ENCODE measurements at places on chromosomes 12 and 14.

- no peak for DNase-seq
Observed at GRCh38 chr12:110249105-110249504, 31.9 kb upstream of the ATP2A2 start.

DNA sequence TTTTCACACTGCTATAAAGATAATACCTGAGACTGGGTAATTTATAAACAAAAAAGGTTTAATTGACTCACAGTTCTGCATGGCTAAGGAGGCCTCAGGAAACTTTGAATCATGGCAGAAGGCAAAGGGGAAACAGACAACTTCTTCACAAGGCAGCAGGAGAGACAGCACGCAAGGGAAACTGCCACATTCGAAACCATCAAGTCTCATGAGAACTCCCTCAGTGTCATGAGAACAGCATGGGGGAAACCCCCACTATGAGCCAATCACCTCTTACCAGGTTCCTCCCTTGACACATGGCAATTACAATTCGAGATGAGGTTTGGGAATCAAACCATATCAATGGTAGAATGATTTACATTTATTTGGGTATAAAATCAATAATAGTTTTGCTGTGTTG is 558.5 kb downstream of the TMTC2 start:
- DNase-seq, result no peak

GRCh38 chr14:71006200-71006563 is 98.9 kb downstream of the PCNX1 start:
- DNase-seq, result no peak

DNA sequence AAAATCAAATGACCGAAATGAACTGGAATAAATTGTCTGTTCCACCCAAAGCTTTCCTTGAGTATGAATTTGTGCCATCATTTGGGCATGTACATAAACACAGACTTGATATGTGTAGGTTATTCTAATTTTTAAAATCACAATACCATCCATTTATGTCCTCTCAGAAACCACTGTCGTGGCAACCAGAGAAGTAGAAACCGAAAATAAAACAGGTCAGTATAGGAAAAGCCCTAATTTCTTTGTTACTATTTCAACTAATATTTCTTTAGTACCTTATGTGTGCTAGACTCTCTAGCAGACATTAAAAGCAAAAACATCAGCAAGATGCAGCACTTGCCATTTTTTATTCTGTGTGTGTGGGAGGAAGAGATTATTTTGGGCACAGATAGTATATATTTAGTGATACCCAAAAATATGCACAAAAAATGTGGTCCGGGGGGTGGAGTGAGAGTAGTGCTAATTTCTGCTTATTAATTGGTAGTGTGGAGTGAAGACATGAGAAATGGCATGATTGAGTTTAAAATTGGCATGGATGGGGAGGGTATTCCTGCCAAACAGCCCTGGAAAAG is 130.8 kb upstream of the CNTN1 start:
- DNase-seq, result no peak

GRCh38 chr12:93894391-93895088 is 217.4 kb downstream of the CRADD start:
- DNase-seq, result no peak

GRCh38 chr14:22597265-22597664 is 835 bp upstream of the ABHD4 start:
- DNase-seq, result no peak

DNA sequence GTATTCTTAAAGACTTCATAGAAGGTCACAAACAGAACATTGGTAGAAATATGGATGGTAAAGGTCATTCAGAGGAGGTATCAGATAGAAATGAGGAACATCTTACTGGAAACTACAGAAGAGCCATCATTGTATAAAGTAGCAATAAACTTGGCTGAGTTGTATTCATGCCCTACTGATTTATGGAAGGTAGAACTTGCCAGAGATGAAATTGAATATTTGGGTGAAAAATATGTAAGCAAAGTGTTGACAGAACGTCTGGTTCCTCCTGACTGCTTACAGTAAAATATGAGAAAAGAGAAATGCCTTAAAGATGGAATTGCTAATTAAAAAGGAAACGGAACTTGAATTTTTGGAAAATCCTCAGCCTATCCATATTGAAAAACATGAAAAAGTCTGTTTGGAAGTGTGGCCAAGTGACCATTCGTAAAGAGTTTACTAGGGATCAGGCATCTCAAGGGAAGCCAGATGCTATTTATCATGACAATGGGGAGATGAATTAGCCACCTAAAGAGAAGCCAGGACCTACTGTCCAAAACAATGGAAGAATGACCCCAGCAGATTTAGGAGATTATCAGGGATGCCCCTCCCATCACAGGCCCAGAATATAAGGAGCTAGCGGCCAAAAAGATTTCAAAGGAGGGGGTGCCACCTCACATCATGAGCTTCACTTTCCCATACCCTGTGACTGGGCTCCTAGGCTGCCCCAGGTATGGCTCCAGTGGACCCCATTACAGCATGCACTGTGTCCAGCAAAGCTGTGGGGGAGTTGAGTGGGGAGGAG is 189.3 kb downstream of the ITPR2 start:
- DNase-seq, result no peak

DNA sequence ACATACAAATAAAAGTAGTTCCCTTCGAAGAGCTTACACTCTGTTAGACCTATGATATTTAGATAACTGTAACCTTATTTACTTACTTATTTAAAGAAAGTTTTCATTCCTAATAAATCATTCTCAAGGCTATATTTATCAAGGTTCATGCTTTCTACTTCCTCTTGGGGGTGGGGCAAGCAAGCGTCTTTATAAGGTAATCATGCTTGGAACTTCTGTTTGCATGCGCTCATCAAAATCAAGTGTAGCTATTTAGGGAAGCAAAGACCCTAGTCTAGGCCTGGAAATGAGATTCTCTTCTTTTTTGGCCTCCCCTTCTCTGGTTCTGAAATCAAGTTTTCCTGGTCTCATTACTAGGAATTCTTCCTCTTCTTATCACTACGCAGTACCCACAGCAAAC is 766 bp downstream of the RERG start:
- no peak for DNase-seq

DNA sequence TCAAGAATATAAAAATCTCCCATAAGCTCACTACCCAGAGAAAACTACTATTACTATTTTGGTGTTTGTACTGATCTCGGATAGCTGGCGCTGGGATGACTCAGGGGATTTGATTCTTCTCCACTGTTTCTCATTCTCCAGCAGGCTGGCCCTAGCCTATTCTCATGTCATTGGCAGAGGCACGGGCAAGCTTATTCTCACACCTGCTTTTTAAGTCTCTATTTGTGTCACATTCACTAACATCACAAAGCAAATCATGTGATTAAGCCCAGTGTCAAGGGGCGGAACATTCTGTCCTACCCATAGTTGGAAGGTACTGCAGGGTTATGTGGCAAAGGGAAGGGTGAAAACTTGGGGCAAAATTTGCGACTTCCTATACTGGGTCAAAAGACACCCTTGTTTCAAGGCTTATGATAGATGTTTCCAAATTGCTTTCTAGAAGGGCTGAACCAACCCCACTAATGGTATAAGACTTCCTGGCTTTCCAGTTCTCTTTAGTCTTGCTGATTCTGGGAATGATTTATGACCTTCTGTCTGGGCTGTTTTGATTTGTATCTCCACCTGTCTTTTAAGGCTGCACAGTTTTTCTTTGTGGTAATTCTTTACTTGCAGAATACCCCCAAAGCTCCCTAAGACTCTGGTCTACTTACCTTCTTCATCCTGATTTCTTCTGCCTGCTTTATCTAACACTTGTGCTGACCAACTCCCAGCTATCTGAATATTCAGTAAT is 406.4 kb downstream of the NRXN3 start:
- no peak for DNase-seq

DNA sequence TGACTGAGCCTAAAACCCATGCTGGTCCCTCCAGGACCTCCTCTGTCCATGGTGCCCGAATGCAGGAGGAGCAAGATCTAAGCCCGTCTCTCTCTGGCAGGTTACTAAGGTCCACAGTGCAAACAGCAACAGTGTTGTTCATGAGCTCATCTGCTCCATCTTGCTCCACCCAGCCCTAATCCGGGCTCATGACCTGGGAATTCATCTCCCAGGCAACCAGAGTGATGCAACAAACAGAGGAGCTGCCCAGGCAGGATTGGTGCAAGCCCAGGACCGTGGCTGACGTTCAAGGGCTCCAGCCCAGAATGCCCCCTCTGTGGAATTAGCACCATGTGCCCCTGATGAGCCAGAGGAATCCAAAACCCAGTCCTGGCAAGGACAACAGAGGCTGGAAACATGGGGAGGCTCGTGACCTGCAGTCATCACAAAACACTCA is 29.9 kb downstream of the HSPB8 start:
- DNase-seq, result no peak

- no peak for DNase-seq
Observed at GRCh38 chr14:99079061-99079727, 192.8 kb downstream of the BCL11B start.

DNA sequence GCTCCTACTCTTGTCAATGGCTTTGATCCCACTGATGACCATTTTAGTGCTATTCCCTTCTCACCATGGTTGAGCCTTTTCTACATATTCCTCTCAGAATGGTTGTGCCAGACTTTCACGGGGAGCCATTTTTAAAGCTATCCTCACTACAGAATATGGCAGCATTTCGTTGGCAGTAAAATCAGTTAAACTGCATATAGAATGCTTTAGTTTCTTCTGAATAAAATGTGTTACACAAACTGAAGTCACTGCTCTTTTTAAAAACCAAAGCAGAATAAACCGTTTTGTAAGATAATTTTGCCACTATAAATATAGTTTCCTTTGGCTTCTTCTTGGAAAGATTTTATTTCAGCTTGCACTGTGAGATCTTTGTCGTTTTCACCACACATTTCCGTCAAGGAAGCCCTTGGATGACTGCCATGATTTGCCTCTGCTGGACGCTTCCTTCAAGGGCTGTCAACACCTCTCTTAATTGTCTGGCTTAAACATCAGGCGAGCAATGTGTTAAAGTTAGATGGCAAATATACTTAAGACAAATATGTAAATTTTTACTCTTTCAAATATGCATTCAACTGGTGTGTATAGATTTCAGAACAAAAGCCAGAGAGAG is 624.2 kb downstream of the DIO2 start:
- DNase-seq, result no peak

- DNase-seq, result no peak
Observed at GRCh38 chr12:85626784-85627171, 209.4 kb downstream of the RASSF9 start.

DNA sequence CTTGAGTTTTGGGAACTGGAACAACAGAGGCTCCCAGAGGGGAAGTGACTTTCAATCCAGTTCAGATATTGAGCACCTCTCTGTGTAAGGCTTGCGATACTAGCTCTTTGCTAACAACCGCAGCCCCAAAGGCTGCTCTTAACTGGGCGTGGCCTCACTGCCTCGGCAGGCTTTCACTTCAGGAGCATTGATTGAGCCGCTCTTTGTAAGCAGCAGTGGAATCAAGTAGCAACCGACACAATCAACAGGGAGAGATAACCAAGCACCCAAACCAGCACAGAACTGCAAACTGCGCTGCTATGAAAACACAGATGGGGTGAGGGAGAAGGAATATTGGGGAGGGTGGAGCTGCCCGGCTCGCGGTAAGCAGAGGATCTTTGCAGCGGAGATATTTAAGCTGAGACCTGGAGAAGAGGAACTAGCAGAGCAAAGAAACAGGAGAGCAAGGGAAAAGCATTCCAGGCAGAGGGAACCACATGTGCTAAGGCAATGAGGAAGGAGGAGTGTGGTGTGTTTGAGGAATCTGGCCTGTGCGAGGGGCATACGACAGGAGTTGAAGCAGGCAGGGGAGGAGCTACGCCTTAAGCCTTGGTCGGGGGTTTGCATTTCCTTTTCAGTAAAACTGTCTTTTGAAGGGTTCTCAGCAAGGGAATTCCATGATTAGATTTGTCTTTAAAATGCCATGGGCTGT is 17.3 kb upstream of the YY1 start:
- DNase-seq, result no peak

- no peak for DNase-seq
Observed at GRCh38 chr12:124645530-124646244, 78.3 kb upstream of the NCOR2 start.

DNA sequence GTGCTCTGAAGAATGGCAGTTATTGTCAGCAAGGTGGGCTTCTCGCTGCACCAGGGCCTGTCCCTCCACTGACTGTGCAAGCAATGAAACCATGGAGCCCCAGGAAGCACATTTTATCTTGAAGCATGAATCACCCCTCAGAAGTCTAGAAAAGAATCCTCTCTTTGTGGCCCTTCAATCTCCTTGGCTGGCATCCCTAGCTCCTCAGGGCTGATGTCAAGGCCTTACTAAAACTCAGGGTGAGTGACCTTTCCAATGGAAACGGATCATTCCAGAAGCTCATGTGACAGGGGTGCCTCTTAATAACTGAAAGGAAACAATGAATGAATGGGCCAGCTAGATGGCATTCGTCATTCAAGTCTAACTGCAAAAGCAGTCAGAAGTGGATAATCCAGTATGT is 22.3 kb upstream of the PLEKHH1 start:
- no peak for DNase-seq

DNA sequence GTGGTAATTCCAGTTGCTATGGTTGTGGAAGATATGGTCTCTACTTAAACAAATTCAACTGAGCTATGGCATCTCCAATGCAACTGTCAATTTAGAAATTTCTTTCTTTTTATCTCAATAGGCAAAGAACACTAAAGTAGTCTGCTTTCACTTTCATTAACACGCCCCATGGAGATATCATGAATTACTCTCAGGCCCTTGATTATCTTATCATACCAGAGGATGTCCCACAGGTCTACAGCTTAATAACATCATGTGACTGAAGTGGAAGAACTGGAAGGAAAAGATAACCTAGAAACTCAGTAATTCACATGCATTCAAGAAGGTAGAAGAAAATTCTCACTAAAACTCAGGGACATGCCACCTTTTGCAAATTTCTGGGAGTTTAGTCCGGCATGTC is 114.3 kb downstream of the FLRT2 start:
- no peak for DNase-seq

- no peak for DNase-seq
Observed at GRCh38 chr14:85463512-85463911, 66.4 kb upstream of the FLRT2 start.

GRCh38 chr14:96614481-96614881 is 112.3 kb downstream of the PAPOLA start:
- DNase-seq, result no peak

- DNase-seq, result no peak
Observed at GRCh38 chr12:63132201-63132600, 18.8 kb downstream of the AVPR1A start.

DNA sequence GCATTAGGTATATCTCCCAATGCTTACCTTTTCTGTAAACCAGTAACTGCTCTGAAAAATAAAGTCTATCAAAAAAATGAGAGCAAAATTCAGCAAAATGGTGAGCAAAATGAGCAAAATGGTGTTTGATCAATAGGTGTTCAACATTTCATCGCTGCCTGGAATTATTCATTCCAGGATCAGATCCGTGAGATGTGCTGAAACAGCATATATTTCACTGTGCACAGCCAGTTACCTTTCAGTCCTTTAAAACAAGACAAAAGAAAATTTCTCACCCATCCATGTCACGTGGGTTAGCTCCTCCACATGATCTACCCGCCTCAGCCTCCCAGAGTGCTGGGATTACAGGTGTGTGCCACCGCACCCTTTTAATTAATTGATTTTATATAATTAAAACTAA is 8.1 kb upstream of the FGF23 start:
- no peak for DNase-seq
